Thoracic aorta endothelial cell (primary cell): ENCODE measurements at places on chromosomes 16 and 17. TPM values are rescaled to one million over a fixed set of nuclear protein-coding genes. Genes with fewer than 3 reads are reported as not detected.

Gene NPB
- 0.13 and 0.22 TPM in 2 replicates for total RNA-seq

Gene USP22
- 287 and 301 TPM in 2 replicates for total RNA-seq

Gene MRC2
- 54.6 and 59.6 TPM in 2 replicates for total RNA-seq

Gene PRAC1
- not detected in 2 replicates for total RNA-seq

Gene KRTAP4-3
- total RNA-seq: not detected in 2 replicates

Gene ACSM3
- total RNA-seq: 6.6 and 22.2 TPM in 2 replicates

Gene SLFN12L
- under 0.01 TPM in 1 of 2 replicates, not detected in the other for total RNA-seq

Gene ASGR1
- total RNA-seq: 5.8 and 9.7 TPM in 2 replicates

Gene ASPA
- under 0.01 TPM in 1 of 2 replicates, not detected in the other for total RNA-seq

Gene TMEM88
- 6.5 and 32.5 TPM in 2 replicates for total RNA-seq

Gene BAHCC1
- total RNA-seq: 6.0 and 10.3 TPM in 2 replicates

Gene MAP2K6
- total RNA-seq: 2.5 and 4.4 TPM in 2 replicates

Gene KRTAP2-3
- not detected in 2 replicates for total RNA-seq

Gene MTSS2
- 19.2 and 26.3 TPM in 2 replicates for total RNA-seq

Gene PRSS36
- total RNA-seq: 0.13 and 0.14 TPM in 2 replicates

Gene ASB16
- not detected in 2 replicates for total RNA-seq

Gene RUNDC3A
- total RNA-seq: not detected in 2 replicates

Gene DNAAF1
- 0.14 TPM in 1 of 2 replicates, not detected in the other for total RNA-seq

Gene KRT27
- total RNA-seq: not detected in 2 replicates

Gene PIRT
- not detected in 2 replicates for total RNA-seq

Gene AATK
- total RNA-seq: 2.1 and 3.8 TPM in 2 replicates

Gene CHST5
- not detected in 2 replicates for total RNA-seq

Gene GCGR
- total RNA-seq: not detected in 2 replicates

Gene ZG16B
- total RNA-seq: not detected in 2 replicates

Gene GRAPL
- total RNA-seq: 17.2 and 21.1 TPM in 2 replicates

Gene ADORA2B
- 8.5 and 10.7 TPM in 2 replicates for total RNA-seq

Gene EMP2
- total RNA-seq: 14.8 and 37.6 TPM in 2 replicates

Gene BFAR
- total RNA-seq: 153 and 191 TPM in 2 replicates

Gene CORO6
- 2.1 and 4.3 TPM in 2 replicates for total RNA-seq

Gene AARSD1
- 16.2 and 21.9 TPM in 2 replicates for total RNA-seq

Gene IGSF6
- not detected in 2 replicates for total RNA-seq
